ENCODE measurements at places on chromosomes 2 and 18.

- DNase-seq, result no peak
Measured at GRCh38 chr18:75854174-75854573, 426.7 kb upstream of the SMIM21 start.

GRCh38 chr18:46319783-46320182 lies 215.6 kb downstream of the HAUS1 start:
- DNase-seq, result no peak

- no peak for DNase-seq
Measured at GRCh38 chr2:62334009-62334408, 138.1 kb downstream of the B3GNT2 start.

DNA sequence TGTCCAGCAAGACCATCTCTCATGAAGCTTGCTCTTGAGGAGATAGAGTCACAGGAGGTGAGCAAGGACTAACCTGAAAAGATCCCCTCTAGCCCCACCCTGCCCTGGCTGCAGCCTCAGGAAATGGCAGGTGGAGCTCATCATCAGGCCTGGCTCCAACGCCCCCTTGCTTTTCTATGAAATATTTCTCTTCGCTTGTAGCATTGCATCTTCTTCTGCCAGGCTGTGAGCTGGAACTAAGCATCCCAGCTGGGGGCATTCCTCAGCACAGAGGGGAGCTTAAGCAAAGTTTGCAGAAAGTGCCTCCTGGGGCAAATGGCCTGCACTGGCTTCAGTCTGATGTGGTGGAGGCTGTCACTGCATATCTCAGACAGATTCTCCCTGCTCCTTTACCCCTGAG lies 90.1 kb upstream of the LGALSL start:
- DNase-seq, result no peak

DNA sequence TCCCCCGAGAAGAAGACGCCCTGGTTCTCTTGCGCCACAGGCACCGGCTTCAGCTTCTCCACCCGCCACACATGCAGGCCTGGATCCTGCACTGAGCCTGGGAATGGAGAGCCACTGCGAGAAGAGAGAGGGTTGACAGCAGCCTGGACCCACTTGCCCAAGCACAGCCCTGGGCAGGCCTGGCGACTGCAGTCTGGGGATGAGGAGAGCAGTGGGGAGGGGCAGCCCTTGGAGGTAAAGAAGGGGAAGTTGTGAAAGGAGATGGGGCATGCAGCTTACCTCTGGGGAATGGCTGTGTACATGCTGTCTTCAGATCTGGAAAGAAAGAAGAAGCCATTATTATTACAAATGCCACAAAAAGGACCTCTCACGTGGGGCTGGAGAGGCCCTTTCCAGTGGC lies 8.3 kb downstream of the CAPG start:
- no peak for DNase-seq

All from hippocampal formation (tissue), 2 donors.